ENCODE measurements at places on chromosomes 4 and X.

GRCh38 chrX:2841537-2841936 is 12.8 kb downstream of the GYG2 start:
- DNase-seq = no peak

DNA sequence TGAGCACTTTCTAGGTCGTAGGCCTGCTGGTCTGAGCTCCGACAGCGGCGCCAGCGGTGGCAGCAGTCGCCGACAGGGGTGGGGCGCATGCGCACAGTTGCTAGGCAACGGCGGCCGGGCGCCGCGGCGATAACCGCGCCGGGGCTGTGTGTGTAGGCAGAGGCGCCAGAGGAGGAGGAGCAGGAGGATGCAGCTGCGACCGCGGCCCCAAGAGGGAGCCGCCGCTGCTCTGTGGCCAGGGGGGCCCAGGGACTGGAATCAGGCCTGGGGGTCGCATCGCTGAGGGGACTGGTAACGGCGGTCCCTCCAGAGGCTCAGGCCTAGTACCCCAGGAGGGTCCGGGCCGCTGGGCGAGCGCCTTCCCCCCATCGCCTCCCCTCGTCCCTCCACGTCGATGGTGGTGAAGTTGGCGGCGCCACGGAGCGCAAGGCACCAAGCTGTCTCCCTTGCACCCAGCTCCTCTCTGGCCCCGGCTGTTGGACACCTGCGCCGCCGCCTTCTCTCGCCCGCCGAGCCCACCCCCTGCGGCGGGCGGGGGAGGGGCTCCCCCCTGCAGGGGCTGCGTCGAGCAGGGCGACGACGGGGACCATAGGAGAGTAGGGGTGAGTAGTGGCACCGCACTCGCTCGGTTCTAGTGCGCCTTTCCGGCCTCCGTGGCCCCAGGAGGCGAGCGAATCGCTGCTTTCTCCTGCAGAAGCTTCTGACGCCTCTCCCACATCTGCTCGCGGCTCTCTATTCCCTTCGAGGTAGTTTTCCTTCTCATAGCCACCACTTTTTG is 58.6 kb upstream of the ZC4H2 start:
- DNase-seq = peak; percentile 28

DNA sequence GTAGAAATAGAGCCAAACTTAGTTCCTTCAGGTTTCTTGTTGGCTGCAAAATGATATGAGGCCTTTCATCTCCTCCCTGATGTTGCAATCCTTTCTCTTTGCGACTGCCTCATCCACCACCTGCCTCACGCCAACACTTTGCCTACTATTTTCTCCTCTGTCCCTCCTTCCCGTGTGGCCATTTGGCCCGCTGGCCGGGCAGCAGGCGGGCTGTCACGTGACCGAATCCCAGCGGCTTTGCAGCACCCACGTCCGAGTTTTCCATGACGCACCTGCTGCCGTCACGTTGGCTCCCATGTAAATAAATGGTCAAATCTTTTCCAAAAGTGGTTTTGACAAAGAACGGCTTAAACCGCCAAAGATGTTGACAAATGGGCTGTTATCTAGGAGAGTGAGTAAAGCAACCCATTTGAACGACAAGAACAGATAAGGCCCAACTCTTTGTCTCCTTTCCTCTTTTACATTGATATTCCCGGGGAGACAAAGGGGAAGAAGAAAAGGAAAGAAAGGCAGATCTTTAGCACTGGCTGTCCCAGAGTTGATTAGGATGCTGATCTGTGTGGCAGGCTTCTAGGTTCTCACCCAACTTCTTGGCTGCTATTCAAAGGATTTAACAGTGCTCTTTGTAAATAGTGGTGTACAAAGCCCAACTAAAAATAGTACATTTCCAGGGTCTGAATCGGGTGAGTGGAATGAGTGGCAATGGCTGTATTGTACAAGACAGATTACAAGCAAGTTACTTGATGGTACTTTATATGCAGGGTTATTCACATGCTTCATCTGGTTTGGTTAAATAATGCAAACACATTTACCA is 174.2 kb upstream of the JADE1 start:
- no peak for DNase-seq

DNA sequence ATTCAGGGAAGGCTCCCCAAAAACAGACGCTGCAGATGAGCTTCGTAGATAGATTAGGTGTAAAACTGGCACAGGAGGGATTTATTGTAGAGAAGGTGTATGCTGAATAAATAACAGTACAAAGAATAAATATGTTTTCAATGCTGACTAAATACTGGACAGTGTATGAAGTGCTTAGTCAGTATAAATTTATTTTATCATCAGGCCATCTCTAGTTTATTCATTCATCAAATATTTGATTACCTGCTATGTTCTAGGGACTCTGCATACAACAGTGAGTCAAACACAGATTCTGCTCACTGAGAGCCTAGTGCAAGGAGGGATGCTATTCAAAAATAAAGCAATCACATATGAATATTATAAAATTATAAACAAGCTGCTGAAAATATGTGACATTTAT is 63.6 kb upstream of the TSPAN5 start:
- no peak for DNase-seq

DNA sequence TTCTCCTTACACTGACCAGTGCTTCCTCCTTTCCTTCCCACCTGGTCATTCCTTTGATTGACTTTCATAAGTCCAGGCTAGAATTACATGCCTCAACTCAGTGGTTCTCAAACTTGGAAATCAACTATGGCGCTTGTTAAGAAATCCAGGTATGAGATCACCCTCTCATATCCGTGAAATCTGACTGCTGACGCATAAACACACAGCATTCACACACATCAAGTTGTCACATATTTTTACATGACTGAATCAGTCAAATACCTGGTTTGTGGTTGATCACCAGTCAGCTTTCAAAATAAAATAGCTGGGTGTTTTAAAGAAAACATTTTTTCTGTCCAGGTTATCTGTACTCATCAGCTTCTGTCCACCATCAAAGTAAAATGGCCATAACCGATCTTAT is 433.5 kb downstream of the AFF2 start:
- no peak for DNase-seq

DNA sequence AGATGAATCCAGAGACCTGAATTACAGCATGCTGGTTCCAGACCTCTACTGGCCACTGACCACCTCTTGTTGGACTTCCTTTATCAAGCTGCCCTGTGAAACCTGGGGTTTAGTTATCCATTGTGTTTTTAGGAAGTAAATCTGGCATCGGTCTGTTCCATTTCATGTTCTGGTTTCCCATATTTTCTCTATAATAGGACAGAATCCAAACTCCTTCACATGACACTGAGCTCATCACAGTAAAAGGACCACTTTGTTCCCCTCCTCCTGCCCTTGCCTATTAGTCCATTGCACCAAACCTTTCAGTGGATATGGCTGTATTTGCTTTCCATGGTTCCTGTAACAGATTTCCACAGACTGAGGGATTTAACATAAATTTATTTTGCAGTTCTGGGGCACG is 4.0 kb downstream of the MFAP3L start:
- DNase-seq = no peak

- no peak for DNase-seq
These were observed 607.8 kb downstream of the FSTL5 start for GRCh38 chr4:161555689-161556660.

GRCh38 chrX:54994668-54995351 is 822 bp upstream of the PFKFB1 start:
- no peak for DNase-seq

- DNase-seq = no peak
These were observed at the start of gene SLC9B2 for GRCh38 chr4:103076747-103077347. Gene SLC9B2 (minus strand): TSS chr4:103076761. CDS start chr4:103067550, 9,211 bp downstream.

GRCh38 chr4:185249105-185249504 is 39.7 kb downstream of the SNX25 start:
- no peak for DNase-seq

GRCh38 chr4:1547856-1548826 is 136.0 kb downstream of the FAM53A start:
- DNase-seq = peak; percentile 94

DNA sequence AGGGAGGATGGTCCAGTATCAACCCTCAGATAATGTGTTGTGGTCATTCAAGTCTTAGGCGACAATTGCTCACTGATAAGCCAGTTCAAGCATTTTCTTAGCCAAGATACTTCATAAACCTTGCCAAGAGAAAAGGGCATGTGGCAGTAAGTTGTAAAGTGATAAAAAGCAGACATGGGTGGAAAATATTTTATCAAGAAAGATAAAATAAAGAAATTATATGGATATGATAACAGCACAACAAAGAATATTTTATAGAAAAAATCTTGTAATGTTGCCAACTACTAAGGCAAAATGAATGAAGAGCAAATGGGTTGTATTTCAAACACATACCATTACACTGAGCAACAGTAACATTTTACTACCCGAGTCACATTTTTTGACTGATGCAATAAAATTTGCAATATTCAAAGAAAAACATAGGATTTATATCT is 217.4 kb upstream of the PITX2 start:
- DNase-seq = no peak

DNA sequence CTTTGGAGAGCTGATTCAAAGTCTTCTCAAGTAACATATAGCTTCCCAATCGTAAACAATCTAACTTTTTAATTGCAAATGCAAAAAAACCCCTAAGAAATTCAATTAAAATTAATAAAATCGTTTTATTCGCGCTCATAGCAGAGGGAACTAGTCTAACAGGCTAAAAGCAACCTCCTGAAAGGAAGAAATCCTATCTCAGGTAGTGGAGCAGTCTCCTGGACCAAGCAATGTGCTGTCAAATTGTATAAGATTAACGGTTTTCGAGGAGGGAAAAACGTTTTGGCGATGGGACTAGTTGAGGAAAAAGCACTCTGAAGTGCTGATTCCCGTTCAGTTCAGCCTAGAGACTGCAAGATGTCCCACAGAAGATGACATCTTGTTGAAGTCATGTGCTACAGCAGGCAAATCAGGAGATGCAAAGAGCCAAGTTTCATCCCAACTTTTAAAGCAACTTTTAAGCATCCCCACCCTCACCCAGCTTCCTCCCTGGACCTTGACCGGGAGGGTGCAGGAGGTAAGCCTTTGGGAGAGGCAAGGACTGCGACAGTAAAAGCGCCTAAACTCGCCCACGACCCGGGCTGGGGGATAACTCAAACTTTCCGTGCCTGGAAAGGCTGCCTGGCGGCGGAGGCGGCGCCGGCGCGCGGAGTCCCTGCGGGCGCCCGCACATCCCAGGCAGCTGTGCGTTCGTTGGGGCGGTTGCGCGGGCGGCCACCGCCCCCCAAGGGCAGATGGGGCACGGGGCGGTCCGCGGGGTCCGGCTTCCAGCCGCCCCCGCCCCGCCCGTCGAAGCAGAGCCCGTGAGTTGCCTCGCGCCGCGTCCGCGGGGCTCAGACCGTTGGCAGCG is 784 bp downstream of the MAP7D3 start:
- DNase-seq = no peak

DNA sequence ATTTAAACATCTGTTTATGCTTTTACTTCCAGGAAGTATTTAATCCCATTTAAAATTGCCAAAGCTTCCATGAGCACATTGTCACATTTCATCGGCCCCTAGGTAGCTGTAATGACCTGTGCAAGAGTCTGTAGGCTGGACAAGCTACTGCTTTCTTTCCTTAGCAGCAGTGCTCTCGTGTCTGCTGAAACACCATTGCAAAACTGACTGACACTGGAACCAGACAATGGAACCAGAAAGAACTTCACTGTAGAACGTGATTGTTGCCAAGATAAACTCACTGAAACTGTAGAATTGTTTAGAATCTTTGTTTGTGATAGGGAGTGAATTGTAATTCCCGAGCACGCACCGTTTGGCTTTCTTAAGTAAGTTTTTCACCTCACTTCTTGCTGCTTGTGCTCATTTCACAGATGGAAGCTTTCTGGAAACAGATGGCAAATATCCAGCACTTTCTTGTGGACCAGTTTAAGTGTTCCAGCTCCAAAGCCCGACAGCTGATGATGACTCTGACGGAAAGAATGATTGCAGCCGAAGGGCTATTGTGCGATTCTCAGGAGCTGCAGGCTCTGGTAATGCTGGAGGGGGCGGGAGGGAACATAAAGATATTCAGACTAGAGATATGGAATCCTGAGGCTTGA is 36.9 kb downstream of the EVC start:
- peak; percentile 43 for DNase-seq

- DNase-seq = no peak
These were observed 11.7 kb downstream of the OTUD4 start for GRCh38 chr4:145168581-145169187.

DNA sequence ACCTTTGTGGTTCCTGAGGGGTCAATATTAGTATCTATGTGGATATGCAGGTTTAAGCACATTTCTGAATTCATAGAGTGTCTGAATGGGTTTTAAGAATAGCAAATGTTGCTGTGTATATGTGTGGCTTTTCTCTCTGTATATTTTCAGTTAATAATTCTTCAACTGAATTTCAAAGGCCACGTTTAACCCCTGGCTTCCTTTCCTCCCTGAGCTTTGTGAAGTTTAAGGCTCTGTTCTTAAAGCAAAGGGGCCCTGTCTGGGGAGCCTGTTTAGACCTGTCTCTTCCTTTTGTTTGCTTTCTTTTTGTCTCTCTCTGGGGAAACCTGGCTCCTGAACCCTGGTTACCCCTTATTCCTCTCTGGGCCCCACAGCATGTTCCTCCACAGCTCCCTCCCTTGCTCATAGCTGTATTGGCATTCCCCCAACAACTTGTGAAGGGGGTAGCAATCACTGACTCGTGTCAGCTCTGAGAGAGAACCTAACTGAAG is 139.1 kb downstream of the COL4A6 start:
- DNase-seq = no peak

DNA sequence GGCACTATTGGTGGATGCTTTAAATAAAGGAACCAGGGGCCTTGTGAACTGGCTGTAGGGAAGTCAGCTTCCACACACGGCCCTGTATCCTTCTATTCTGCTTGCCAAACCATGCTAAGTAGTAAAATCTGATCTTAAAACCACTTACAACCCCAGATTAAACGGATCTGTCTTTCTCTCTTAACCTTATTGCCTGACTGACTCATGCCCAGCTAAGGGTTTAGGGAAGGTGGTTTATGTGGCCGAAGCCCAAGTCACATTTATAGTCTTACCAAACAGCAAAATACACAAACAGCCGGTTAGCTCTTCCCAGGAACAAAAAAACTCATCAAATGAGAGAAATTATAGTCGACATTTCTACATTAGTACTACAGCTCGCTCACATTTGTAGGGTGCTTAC is 988.4 kb upstream of the TENM3 start:
- DNase-seq = no peak

GRCh38 chrX:102833136-102833535 is 103.9 kb upstream of the RAB40AL start:
- no peak for DNase-seq

DNA sequence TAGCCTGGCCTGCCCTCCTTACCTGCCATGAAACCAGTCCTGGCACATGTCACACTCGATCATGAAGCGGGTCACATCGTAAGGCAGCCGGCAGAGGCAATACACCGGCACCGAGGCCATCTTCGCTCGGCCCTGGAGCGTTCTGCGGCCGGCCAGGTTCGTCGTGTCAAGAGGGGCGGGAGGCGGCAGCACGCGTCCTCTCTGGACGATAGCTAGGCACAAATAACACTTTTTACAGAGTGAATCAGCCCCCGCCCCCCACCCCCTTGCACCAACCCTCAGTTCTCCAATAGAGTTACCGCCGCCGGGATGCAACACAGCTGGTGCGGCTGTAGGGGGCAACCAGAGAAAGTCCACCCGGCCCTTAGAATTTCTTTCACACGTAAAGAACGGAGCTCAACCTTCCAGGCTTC is 1.7 kb downstream of the PHF8 start:
- DNase-seq = peak; percentile 77

GRCh38 chrX:118480172-118480571 is 15.4 kb upstream of the DOCK11 start:
- DNase-seq = no peak

GRCh38 chr4:44256414-44256813 is 192.2 kb downstream of the KCTD8 start:
- DNase-seq = no peak

Data from dermis microvascular lymphatic vessel endothelial cell (primary cell).